ENCODE measurements at places on chromosomes 5 and 9.

GRCh38 chr9:138076650-138077009 lies 199.0 kb downstream of the CACNA1B start:
- no peak for DNase-seq

GRCh38 chr9:112848316-112849151 lies 42.1 kb downstream of the SLC46A2 start:
- DNase-seq: no peak

GRCh38 chr9:80320480-80320879 lies 748.7 kb downstream of the TLE4 start:
- no peak for DNase-seq

GRCh38 chr9:128244837-128245231 lies 31.0 kb downstream of the GOLGA2 start:
- no peak for DNase-seq

DNA sequence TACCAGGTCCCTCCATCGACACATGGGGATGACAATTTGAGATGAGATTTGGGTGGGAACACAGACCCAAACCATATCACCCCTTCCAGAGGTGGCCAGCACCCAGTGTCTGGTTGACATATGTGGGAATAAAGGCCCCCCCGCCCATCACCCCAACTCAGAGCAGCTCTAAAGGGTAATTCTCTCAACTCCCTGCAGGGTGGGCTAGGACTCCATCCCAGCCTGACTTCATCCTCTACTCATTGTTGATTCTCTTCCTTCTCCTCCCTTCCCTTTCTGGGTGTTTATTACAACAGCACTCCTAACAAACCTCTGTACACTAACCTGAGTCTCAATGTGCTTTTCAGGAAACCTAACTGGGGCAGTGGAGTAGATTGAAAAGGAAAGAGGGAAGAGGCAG lies 339.9 kb downstream of the ACTL7B start:
- DNase-seq: no peak

DNA sequence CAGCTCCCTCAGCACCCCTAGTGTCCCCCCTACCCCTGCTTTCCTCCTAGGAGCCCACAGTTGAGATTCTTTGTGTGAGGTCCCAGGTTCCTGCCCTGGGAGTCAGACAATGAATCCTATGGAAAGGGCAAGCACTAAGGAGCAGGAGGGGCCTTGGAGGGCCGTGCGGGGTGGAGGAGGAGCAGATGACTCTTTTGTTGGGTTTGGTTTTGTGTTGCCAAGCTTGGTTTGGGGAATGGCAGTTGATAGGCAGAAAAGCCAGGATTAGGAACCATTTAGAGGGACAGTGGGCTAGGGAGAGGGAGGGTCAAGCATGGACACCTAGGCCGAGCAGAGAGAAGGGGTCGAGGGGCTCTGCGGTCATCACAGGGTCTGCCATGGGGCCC lies 61.6 kb upstream of the SPTLC1 start:
- DNase-seq: no peak

- DNase-seq: no peak
Measured at GRCh38 chr5:142816531-142817430, 46.6 kb downstream of the ARHGAP26 start.

GRCh38 chr5:176995122-176995490 lies 11.5 kb downstream of the UIMC1 start:
- no peak for DNase-seq

- no peak for DNase-seq
Measured at GRCh38 chr9:115374724-115375268, 256.8 kb upstream of the TNC start.

DNA sequence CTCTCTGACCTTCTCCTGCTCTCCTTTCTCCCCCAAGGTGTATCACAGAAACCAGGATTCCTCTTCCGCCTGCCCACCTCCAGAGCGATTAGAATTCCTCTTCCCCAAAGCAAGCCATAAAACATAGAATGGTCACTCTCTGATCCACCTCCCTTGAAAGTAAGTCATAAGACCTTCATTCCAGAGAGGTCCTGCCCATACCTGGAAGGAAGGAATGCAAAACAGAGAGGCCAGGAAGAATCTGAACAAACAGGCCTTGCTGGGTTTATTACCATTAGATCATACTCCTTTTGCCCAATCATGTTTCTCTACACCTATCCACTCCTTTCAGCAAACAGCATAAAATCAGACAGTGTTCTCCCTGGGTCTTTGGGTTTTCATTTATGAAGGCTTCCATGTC lies 21.0 kb downstream of the CDKL3 start:
- DNase-seq: no peak

DNA sequence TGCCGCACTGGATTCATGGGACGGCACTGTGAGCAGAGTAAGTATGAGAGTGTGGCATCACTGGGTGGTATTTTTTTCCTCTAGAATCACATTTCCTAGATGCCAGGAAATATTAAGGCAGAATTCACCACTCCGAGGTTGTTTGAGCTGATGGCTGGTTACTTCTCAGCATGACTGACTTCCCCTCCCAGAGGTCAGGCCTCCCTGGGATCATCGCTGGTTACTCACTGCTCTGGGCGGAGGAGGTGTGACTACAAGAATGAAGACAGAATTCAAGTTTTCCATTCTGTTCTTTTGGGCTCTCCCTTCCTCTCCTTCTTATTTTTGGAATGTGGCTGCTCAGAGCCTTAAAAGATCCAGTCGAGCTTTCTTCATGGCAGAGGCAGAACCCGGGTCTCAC lies 76.6 kb upstream of the PRRC1 start:
- no peak for DNase-seq

GRCh38 chr5:32720300-32720699 lies 9.2 kb downstream of the NPR3 start:
- DNase-seq: no peak

DNA sequence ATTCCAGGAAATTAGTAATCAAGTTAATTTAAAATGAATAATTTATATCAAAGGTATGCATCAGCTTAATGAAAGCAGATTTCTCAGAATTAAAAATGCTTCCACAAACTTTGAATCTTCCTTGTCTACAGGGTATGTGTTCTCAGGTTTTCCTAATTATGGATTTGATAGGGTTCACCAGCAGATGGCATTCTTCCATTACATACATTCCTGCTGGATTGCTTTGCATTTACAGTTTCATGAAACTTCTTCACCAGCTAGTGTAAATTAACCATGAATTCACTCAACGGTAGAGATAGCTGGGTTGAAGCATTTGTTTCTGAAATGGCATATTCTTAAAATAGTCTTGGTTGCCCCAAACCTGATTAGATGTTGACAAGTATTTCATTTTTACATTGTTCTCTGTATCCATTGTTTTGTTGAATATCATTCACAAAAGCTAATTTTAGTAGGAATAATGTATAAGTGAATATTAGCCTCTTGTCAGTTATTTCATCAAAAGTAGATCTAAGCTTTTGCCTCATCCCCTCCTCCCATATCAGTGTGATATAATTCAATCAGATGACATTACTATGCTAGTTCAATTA lies 68.7 kb upstream of the WDR41 start:
- DNase-seq: no peak

DNA sequence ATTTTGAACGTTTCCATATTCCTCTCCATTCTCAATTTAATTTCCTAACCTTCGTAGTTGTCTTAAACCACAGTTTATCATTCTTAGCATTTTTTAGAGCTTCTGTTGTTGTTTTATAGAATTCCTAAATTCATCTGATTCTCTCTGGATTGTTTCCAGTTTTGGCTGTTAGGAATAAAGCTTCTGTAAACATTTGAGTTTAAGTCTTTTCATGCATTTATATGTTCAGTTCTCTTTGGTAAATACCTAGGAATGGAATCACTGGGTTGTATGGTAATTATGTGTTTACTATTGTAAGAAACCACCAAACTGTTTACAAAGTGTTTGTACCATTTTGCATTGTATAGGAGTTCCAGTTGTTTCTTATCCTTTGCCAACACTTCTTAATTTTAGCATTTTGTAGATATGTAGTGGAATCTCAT lies 29.7 kb downstream of the GPR21 start:
- no peak for DNase-seq

- no peak for DNase-seq
Measured at GRCh38 chr5:50766462-50766861, 100.0 kb downstream of the PARP8 start.

GRCh38 chr9:14373336-14373666 lies 59.4 kb upstream of the NFIB start:
- no peak for DNase-seq

DNA sequence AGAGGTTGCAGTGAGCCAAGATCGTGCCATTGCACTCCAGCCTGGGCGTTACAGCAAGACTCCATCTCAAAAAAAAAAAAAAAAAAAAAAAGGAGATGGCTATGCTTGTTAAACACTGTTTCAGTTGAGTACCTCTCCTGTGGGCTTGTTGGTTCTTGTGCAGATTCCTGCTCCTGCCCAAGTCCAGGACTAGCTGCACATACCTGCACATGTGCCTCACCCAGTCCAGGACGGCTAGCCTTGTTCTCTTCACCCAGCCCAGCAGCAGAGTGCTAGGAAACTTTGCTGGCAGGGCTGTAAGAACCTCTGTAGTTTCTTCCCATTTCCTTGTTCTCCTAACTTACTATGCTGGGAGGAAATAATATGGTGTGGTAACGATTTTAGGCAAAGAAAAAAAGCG lies 234.1 kb upstream of the DMRT1 start:
- DNase-seq: no peak

DNA sequence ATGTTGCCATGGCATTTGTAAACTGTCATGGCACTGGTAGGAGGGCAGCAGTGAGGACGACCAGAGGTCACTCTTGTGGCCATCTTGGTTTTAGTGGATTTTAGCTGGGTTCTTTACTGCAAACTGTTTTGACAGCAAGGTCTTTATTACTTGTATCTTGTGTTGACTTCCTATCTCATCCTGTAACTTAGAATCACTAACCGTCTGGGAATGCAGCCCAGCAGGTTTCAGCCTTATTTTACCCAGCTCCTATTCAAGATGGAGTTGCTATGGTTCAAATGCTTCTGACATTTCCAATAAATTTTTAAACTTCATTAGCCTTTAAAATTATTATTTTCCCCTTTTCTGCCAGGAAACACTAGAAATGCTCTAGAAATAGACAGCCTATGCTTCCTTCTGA lies 839.1 kb downstream of the NR2F1-AS1 start:
- DNase-seq: no peak

DNA sequence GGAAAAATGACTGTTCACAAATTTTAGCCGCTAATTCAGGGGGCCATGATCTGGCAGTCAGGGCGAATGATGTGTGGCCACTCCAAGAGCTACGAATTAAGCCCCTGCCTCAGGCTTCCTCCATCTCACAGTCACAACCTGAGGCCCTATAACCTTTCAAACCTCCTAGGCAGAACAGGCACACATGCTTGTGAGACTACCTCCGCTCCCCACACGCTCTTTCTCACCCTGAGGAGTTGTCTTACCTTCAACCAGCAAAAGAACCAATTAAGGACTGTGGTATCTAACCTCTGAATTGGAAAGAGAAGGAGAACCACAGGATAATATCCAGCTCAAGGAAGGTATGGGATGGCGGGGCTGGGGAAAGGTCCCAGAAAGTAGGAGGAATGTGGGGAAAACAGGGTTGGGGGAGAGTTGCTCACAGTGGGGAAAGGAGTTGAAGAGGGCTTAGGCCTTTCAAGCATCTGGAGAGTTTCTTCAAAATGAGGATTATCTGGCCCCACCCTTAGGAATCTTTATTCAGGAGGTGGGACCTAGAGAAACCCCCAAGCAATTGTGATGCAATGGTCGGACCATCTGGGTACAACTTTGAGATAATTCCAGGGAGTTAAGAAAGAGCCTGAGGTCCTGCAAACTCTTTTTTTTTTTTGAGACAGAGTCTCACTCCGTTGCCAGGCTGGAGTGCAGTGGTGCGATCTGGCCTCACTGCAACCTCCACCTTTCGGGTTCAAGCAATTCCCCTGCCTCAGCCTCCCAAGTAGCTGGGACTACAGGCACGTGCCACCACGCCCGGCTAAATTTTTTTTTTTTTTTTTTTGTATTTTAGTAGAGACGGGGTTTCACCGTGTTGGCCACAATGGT lies 5.5 kb downstream of the PCDH1 start:
- no peak for DNase-seq

DNA sequence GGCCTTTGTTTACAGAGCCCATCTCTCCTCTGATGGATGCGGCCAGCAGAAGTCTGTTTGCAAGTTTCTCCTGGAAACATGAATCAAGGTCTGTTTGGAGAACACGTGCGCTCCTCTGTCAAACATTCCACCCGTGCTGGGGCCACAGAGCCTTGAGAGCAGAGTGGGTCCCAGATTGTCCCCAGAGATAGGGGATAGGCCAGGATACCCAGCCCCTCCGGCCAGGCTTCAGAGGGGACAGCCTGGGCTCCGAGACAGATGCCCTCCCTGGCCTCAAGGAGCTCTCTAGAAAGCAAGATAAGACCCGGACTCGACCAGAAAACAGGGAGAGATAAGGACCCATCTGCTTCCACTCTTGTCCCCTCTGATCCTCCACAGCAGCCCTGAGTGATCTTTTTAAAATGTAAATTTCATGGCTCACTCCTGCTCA lies 40.4 kb upstream of the HAND1 start:
- no peak for DNase-seq

GRCh38 chr5:143101121-143101520 lies 302.4 kb downstream of the NR3C1 start:
- DNase-seq: no peak

GRCh38 chr5:170149206-170149515 lies 43.5 kb downstream of the FOXI1 start:
- no peak for DNase-seq

DNA sequence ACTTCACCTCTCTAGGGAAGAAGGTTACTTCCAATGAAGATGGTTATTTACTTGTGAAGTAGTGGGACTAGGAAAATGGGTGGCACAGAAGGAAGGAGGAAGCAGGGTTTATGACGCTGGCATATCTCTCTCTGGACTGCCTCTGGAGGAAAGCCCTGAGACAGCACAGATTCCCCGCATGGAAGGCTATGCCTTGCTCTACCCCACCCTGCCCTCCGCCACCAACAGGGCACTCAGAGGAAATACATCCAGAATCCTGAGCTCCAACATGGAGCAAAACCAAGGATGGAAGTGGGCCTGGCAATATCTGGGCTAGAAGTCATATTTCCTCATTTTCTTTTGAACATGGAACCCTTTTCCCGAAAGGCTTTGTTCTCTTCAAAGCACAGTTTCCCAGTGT lies 346.9 kb downstream of the ZSWIM6 start:
- no peak for DNase-seq

DNA sequence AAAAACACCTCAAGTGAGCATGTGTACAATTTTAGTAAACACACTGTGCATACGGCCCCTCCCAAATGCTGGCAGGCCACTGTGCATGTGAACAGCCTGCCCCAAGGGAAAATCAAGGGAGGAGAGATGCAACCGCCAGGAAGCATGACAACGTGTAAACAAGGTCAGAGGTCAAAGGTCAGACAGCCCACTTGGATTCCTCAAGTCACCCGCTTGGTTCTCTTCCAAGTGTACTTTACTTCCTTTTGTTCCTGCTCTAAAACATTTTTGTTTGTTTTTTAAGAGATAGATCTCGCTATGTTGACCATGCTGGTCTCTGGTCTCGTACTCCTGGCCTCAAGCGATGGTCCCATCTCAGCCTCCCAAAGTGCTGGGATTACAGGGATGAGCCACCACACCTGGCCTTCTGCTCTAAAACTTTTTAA lies 126.7 kb upstream of the SHB start:
- DNase-seq: no peak

GRCh38 chr9:100794738-100795269 lies 216.9 kb downstream of the CAVIN4 start:
- no peak for DNase-seq

GRCh38 chr5:180294411-180294810 lies 2.5 kb upstream of the MAPK9 start:
- DNase-seq: no peak

All from T-helper 22 cell (primary cell).